NCI-H524 (cell line): ENCODE measurements at places on chromosomes 13 and 19.

- peak; percentile 42 for DNase-seq
These were observed 781 bp upstream of the SPRYD7 start for GRCh38 chr13:49936968-49937273.

GRCh38 chr13:41558781-41559560 lies 101.6 kb downstream of the RGCC start:
- no peak for DNase-seq

GRCh38 chr19:38932425-38933179 lies 1.9 kb downstream of the MRPS12 start:
- peak; percentile 64 for DNase-seq

DNA sequence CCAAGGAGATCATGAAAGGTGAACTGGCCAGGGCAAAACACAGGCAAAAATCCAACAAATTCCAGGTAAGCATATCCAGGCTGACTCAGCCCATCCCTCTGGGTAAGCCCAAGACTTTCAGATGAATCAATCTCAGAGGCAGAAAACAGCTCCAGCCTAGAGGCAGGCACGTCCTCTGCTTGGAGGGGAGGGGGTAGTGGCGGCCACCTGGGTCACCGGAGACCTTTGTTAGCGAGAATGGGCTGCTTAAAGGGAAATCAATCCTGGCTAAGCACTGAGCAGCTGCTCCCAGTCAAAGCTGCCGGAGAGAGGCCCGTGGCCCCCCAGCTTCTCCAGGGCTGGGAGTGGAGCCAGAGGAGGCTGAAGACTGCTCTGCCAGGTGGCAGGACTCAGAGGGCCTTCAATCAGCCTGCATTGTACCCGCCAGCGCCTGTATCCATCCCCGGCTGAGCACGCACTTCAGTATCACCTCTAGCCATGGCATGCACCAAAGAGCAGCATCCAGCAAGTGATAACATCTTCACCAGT lies 48.2 kb downstream of the PIN1 start:
- peak; percentile 98 for DNase-seq

- DNase-seq = no peak
These were observed 48.9 kb downstream of the KLF2 start for GRCh38 chr19:16373532-16373931.

DNA sequence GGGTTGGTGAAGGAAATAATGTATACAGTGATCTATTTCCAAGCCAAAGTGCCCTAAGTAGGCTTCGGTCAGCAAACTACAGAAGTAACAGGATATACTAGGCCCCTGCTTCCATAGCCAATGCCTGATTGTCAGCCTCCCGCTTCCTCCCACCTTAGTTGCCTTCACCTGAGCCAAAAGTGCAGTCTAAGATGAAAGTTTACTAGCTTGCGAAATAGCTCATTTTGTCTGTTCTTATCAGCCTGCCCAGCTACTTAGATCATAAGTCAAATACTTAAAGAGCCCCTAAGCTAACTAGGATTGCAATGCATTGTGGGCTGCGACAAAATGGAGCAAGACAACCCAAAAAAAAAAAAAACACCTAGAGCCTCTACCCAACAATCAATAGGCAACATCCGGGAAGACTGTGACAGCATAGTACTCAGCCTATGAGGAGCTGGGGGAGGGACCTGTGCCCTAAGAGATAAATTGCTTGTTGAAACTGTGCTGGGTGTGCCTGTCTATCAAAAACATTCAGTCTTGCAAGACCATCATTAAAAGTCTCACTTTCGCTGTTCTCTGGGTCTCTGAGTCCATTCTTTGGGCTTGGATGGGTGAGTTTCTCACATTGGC lies 454.7 kb upstream of the TSHZ3 start:
- no peak for DNase-seq

GRCh38 chr13:108102771-108103170 lies 112.6 kb downstream of the LIG4 start:
- no peak for DNase-seq

GRCh38 chr19:47531640-47532387 lies 17.0 kb upstream of the NAPA start:
- no peak for DNase-seq

- no peak for DNase-seq
These were observed 44.3 kb downstream of the COLGALT1 start for GRCh38 chr19:17599780-17600179.

GRCh38 chr13:40146611-40147117 lies 491.2 kb downstream of the COG6 start:
- DNase-seq = no peak

DNA sequence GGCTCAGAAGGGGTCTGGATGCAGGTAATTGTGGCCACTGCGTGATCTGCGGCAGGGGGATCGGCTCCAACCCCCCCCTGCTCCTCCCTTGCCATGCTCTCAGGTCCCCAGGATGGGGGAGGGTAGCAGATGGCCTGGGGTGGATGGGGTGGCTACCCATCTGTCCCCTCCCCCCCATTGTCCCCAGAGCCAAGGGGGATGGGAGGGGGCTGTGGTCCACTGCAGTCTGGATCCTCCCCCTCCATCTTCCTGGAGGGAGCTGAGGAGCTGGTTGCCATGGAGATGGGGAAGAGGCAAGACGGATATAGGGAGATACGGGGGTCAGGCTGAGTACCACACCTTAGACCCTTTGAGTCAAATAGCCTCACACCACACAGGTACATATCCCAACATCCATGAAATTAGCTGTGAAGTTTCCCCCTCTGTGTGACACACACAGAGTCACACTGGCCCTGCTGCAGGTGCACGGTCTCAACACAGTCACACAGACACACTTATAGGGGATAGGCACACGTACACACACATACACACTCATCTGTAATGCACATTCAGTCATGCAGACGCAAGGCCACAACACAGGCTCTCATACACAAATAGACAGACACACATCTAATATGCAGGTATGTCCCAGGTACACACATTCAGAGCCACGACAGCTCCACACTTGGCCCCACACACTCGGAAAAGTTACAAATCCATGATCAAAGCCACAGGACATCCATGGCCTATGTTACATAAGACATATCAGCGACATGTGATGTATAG lies 1.8 kb upstream of the NOVA2 start:
- DNase-seq = peak; percentile 67

DNA sequence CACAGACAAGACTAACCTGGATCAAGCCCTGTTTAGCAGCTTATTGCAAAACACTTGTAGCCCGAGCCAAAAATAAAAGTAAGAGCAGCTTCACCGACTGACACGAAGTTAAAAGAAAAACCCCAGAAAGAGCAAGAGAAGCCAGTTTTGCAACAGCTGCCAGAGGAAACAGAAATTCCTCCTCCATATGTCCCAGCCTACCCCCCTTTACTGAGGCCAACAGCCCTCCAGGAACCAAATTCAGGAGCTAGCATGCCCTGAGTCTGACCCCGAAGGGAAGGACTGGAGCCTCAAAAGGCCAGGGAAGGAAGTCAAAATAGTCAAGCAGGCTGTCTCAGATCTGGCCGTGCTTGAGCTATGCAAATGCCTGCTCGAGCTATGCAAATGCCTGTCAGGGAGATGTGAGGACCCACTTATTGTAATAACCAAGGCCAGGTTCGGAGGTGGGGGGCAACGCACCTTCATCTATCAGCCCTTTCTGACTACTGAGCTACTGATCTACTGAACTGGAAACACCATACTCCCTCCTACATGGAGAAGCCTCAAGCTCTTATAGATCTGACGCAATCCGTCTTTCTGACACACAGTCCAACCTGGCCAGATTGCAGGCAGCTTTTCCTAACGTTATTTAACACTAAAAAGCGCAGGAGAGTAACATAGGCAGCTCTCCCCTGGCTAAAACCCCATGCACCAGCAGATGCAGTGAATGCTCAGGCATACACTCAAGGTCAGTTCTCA lies 6.7 kb downstream of the SIGLEC11 start:
- peak; percentile 33 for DNase-seq
